Fibroblast of skin of abdomen (primary cell): ENCODE measurements at places on chromosomes 16 and 17.

DNA sequence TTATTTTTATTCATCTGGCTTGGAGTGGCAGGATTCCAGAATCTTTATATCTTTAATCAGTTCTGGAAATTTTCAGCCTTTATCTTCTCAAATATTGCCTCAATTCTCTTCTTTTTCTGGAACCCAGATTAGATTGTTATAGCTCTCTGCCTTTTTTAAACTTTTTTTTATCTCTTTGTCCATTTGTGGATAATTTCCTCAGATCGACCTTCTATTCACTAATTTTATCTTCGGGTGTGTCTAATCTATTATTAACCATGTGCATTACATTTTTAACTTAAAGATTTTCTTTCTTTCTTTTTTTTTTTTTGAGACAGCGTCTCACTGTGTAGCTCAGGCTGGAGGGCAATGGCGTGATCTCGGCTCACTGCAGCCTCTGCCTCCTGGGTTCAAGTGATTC, 5.2 kb upstream of the ZFP90 start:
- no peak for DNase-seq

DNA sequence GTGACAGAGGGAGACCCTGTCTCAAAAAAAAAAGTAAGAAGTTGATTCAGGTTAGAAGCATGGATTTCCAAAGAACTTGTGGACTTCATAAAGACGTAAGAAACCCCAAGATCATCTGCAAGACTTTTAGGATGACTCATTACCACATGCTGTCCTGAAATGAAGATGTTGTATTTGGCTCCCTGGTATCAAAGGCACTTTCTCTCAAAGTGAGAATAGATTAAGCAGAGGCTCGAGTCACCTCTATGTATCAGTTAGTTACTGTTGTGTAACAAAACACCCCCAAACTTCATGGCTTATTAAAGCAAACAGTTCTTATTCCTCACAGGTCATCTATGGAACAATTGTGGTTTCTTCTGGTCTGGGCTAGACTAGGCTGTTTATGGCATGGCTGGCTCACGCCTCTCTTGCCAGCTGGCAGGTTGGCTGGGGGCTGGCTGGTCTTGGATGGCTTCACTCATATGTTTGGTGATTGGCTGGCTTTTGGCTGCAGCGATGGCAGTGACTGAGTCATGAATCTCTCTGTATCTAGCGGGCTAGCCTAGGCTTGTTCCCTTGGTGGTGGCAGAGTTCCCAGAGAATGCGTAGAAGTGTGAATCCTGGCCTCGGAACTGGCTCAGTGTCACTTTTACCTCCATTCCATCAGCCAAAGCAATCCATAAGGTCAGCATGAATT, 60.4 kb upstream of the MSI2 start:
- no peak for DNase-seq

DNA sequence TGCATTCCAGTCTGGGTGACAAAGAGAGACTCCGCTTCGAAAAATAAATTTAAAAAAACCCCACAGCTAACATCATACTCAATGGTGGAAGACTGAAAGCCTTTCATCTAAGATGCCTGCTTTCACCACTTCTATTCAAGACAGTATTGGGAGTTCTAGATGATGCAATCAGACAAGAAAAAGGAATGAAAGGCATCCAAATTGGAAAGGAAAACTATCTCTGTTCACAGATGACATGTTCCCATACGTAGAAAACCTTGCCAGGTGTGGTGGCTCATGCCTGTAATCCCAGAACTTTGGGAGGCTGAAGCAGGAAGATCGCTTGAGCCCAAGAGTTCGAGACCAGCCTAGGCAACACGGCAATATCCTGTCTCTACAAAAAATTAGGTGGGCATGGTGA, 31.1 kb downstream of the RANBP10 start:
- DNase-seq = peak; percentile 14

DNA sequence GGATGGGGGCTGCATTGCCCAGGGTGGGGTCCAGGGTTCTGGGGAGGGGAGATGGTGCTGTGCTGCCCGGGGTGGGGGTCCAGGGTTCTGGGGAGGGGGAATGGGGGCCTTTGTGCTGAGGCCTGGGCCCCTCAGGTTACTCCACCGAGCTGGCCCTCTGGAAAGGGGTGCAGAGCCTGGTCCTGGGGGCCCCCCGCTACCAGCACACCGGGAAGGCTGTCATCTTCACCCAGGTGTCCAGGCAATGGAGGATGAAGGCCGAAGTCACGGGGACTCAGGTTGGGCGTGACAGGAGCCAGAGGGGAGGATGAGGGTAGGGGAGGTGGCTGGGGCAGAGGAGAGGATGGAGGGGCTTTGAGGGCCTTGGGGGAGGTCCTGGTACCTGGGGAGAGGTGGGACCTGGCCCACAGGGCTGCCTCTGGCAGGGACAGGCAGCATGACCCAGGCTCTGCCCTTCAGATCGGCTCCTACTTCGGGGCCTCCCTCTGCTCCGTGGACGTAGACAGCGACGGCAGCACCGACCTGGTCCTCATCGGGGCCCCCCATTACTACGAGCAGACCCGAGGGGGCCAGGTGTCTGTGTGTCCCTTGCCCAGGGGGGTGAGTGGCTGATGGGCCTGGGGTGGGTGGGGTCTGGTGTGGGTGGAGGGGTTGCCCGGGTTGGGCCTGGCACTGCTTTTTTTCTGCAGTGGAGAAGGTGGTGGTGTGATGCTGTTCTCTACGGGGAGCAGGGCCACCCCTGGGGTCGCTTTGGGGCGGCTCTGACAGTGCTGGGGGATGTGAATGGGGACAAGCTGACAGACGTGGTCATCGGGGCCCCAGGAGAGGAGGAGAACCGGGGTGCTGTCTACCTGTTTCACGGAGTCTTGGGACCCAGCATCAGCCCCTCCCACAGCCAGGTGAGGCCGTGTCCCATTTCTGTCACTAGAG, 7.8 kb downstream of the ITGAX start:
- no peak for DNase-seq

DNA sequence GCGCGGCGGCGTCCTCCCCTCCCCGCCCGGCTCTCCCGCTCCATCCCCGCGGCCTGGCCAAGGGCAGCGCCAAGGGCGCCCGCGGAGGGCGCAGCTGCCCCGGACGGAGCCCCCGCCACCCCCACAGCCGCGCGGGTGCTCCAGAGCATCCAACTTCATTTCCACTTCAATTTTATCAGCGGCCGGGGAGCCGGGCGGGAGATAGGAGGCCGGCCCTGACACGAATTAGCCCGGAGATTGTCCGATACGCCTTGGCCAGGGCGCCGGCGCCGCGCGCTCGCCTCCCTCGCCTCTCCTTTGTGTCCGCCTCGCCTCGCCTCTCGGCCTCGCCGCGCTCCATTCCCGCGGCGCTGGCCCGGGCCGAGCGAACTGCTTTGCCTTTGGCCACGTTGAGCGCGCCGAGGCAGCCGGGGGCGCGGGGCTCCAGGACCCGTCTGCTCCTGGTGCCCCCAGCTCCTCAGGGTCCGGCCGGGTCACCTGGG, 129.1 kb upstream of the LHX1 start:
- DNase-seq = no peak

DNA sequence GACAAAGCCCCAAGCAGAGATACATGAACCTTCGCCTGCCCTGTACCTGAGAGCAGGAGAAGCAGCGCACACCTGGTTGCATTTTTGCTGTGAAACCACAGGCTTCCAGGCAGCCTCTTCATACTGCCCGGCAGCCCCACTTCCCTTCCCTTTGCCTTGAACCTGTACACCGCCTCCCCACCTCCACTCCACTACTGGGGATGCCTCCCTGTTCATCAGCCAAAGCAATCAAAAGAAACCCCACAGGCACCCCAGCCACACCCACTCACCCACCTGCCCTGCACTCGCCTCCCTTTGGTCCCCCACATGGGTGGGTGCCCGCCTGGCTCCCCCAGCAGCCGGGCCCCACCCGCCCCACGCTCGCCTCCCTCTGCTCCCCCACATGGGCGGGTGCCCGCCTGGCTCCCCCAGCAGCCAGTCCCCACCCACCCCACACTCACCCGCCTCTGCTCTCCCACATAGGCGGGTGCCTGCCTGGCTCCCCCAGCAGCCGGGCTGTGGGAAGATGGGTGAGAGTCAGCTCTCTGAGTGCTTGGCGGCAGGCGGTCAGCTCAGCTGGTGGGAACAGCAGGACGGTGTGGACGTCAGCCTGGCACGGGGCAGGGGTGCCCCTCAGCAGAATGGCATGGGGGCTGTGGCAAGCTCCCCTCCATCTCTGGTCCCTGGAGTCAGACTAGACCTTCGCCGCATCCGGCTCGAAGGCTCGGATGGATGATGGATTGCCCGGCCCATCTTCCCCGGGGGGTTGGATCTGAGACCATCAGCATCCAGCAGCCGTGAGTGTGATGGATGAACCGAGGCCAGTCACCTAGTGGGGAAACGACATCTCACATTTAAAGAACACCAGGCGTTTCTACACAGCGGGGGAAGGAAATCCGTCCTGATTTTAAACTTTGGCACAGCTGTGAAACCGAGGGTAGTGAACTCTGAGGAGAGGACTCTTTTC, 135.6 kb downstream of the BANP start:
- no peak for DNase-seq

- DNase-seq = peak; percentile 40
Measured at GRCh38 chr16:1871974-1872635, at the start of gene MEIOB. TSS of gene MEIOB (minus strand) at chr16:1872164. CDS start at chr16:1868175, 3,989 bp downstream.

- DNase-seq = no peak
Measured at GRCh38 chr16:57152096-57153093, 33.4 kb downstream of the PSME3IP1 start.

DNA sequence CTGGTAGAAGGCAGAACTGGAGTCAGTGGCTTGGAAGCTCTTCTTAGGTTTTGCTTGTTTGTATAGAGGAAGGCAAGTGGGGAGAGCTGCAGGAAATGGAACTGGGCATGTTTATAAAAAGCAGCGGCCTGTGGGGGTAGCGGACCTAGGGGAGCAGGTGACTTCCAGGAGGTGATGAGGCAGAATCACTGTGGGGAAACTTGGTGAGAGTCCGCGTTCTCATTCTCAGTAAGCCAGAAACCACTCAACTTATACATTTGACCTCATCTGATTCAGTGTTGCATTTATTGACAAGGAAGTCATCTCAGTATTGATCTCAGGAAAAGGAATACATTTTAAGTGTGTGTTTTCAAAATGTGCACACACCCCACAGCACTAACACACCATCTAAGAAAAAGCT, 299.8 kb downstream of the CNTNAP4 start:
- DNase-seq = no peak

DNA sequence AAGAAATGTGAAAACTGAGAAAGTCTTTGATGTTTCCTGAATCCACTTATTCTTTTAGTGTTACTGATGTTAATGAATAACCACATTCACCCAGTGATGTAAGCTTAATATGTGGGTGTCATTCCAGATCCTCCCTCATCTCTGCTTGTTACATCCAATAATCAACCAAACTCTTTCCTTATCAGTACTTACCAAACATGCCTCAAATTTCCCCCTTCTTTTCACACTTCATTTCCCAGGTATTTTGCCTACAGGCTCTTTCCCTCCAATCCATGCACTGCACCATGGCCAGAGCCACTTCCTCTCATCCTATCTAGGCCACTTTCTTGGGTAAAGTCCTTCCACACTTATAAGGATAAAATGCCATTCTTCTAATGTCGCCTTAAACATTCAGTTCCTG, 451.5 kb downstream of the NPIPA7 start:
- DNase-seq = no peak

GRCh38 chr17:59466946-59467801, 98.2 kb upstream of the DHX40 start:
- no peak for DNase-seq

- DNase-seq = no peak
Measured at GRCh38 chr17:67992548-67993152, 3.6 kb downstream of the C17orf58 start.

- no peak for DNase-seq
Measured at GRCh38 chr17:3896108-3896967, 3.5 kb upstream of the CAMKK1 start.

- DNase-seq = no peak
Measured at GRCh38 chr16:61611847-61612491, 424.3 kb downstream of the CDH8 start.

DNA sequence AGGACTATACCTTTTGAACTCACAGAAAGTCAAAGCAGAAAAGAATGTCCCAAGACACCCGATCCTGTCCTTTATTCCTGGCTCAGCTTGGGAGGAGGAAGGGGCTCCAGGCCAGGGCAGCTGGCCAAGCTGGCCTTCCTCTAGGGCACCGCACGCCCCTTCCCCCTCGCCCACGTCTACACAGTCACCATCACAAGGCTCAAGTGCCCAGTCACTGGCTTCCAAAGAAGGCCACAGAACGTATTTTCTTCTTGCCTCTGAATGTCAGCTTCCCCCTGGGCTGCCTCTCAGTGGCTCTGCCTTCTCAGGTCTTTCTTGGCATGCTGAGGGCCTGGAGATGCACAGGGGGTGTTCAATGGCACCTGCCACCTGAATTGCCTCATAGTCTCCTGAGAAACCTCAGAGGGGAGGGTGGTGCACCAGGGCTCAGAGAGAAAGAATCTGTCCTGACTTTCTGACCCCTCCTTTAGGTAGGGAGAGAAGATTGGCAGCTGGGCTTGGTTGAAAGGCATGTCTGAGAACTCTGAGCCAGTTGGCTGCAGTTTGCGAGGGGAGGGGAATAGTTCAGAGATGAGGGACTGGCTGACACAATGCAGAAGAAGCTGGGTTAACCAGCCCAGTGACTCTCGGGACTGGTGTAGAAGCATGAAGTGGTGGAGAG, 2.1 kb downstream of the DHRS11 start:
- no peak for DNase-seq

DNA sequence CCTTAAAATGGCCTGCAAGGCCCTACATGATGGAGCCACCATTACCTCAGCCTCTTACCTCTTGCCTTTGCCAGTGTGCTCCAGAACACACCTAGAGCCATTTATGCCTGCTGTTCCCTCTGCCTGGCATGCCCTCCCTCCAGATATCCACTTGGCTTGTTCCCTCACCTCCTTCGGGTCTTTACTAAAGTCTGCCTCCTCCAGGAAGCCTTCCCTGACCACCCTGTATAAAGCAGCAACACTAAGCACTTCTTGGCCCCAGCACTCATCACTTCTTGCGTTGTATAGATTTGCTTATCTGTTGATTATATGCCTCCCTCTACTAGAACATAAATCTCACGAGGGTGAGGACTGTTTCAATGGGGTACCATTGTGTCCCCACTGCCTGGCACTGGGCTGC, 25.3 kb downstream of the ANKRD40 start:
- DNase-seq = no peak

- peak; percentile 39 for DNase-seq
Measured at GRCh38 chr17:42819939-42820535, 4.0 kb downstream of the BECN1 start.

GRCh38 chr17:41428591-41429291, 4.4 kb upstream of the KRT37 start:
- no peak for DNase-seq

GRCh38 chr16:1643521-1643920, 31.4 kb downstream of the CRAMP1 start:
- DNase-seq = no peak
